ENCODE measurements at places on chromosomes 6 and 20. TPM values are rescaled to one million over a fixed set of nuclear protein-coding genes. Genes with fewer than 3 reads are reported as not detected.

Gene SLX4IP
- polyA plus RNA-seq: 6.4 TPM

Gene ETV7
- 0.32 TPM for polyA plus RNA-seq

Gene SCP2D1
- not detected for polyA plus RNA-seq

Gene HLA-DRB1
- not detected for polyA plus RNA-seq

Gene GSTA2
- not detected for polyA plus RNA-seq

Gene DZANK1
- 10.6 TPM for polyA plus RNA-seq

Gene JPH2
- not detected for polyA plus RNA-seq

Gene FAM162B
- polyA plus RNA-seq: not detected

Gene ADGRF4
- polyA plus RNA-seq: not detected

Gene ADGB
- polyA plus RNA-seq: not detected

Gene TBXT
- not detected for polyA plus RNA-seq

Gene IL17F
- not detected for polyA plus RNA-seq

Gene SPATS1
- not detected for polyA plus RNA-seq

Gene FOXC1
- 0.09 TPM for polyA plus RNA-seq

Data from neural cell (in vitro differentiated cells).